Spinal cord (tissue), 10 donors: ENCODE measurements at places on chromosomes 13 and 19. TPM values are rescaled to one million over a fixed set of nuclear protein-coding genes. Genes with fewer than 3 reads are reported as not detected.
A peak's percentile ranks its signal among the peaks of the same experiment; 100 is the strongest.

GRCh38 chr19:56112313-56112709, 8.8 kb downstream of the ZNF787 start:
- no peak for DNase-seq

DNA sequence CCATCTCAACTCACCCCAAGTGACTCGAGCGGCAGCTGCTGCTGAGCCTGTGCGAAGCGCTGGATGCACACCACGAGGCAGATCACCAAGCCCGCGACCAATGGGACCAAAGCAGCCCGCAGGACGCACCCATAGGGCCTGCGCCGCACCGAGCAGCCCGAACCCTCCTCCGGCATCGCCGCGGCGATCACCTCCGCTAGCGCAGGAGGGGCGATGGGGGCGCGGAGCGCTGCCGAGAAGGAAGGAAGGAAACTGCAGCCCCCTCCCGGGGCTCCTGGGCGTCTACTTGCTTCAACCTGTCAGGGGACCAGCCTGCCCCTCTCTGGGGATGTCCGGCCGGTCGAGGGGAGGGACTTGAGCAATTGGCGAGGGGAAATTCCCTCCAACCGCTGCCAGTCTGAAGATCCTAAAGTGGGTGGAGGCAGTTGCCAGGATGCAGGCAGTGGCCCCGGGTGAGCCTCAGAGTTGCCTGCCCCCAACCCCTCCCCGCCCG, at the start of gene CD70:
TSS of gene CD70 (minus strand) at position 324 of the 493 bp plus-strand sequence. CDS start at position 176, 148 bp downstream.
- DNase-seq = no peak

GRCh38 chr13:43484432-43485225, 302.1 kb downstream of the ENOX1 start:
- DNase-seq = no peak

DNA sequence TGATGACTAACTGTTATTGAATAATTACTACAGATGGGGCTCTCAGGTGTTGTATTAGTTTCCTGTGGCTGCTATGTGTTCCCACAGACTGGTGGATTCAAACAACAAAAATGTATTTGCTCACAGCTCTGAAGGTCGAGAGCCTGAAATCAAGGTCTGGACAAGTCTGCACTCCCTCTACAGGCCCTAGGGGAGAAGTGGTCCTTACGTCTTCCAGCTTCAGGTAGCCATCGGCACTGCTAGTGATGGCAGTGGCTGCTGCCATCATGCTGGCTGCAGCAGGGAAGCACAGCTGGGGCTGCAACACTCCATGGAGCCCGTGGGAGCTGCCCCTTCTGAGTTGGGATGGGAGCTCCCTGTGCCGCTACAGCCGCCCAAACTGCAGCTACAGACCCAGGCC, 1.9 kb downstream of the TEX26 start:
- DNase-seq = no peak

DNA sequence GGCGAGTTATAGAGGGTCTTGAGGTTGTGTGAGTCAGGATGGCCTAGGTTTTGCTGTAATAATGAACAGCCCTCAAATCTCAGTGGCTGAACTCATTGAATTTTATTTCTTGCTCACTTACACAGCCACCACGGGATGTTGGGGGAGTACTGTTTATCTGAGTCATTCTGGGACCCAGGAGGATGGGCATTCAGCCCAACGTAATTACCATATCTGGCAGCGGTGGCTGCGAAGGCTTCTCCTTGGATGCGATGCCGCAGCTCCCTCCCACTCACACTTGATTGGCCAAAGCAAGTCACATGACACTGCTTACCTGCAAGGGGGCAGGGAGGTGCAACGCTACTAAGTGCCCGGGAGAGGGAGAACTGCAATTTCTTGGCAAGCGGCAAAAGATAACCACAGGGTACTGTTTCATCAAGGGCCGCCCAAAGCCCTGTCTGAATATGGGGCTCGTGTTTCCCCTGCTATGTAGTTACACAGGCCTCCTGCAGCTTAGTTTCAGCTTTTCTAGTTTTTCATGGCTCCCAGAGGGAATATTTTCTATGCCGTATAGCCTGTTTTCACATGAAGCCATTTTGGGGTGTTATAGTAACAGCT, 19.9 kb downstream of the ZSWIM9 start:
- peak; percentile 90 for DNase-seq

Gene LRCH1
- 15.2 TPM for polyA plus RNA-seq

Gene SPACA4
- 0.54 TPM for polyA plus RNA-seq

Gene HPN
- polyA plus RNA-seq = 1.4 TPM

Gene RASIP1
- 8.1 TPM for polyA plus RNA-seq

Gene ZNF382
- 22.3 TPM for polyA plus RNA-seq
